CD14-positive monocyte (primary cell): ENCODE measurements at places on chromosomes 16 and 17. TPM values are rescaled to one million over a fixed set of nuclear protein-coding genes. Genes with fewer than 3 reads are reported as not detected.

PRSS8 gene
- polyA plus RNA-seq: not detected

TMEM88 gene
- 8.0 and 10.2 TPM in 2 replicates for polyA plus RNA-seq

DNA sequence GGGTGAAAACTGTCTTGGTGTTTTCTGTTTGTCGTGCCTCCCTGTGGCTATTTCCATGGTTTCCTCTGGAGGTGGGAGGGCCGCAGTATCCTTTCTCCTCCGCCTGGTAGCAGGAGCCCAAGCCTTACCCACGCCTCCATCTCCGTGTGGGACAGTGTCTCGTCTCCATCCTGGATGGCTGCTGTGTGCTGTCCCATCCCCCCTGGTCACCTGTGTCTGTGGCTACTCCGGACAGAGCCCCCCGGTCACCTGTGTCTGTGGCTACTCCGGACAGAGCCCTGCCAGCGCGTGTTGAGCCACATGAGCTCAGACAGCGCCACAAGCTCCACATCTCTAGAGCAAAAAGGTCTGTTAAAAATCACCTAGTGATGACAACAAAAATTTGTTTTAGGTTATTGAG lies 198.2 kb upstream of the CHMP6 start:
- no peak for DNase-seq
- H3K4me1 ChIP-seq: no peaks in the 10 kb centered on the region
- H3K27ac ChIP-seq: no peak overlapping the region
- no peaks in the 10 kb centered on the region for H3K27me3 ChIP-seq
- no peak overlapping the region for H3K4me3 ChIP-seq

DNA sequence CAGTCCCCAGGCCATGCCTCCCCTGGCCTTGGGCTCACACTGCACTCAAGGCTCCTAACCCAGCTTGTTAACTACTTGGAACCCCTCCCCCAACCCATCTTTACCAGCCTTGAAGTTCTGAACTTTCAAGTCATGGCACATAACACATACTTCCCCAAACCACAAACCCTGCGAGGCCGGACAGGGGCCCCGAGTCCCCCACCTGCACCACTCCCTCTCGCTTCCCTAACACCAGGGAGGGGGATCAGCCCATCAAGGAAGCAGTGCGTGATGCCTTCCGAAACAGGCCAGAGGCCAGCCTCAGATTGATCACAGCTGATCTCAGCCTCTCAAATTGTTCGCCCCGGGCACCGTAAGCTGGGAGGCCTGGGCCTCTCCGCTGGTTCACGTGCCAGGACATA lies 3.0 kb upstream of the NLRC3 start:
- peaks cover 32% of the 10 kb centered on the region for H3K36me3 ChIP-seq
- H3K4me3 ChIP-seq: no peak overlapping the region
- H3K27me3 ChIP-seq: peaks cover 31% of the 10 kb centered on the region
- H3K4me1 ChIP-seq: peaks cover 45% of the 10 kb centered on the region

GRCh38 chr17:46154151-46154816 lies 38.9 kb downstream of the KANSL1 start:
- peak; percentile 4 for DNase-seq
- no peak overlapping the region for H3K4me3 ChIP-seq
- no peaks in the 10 kb centered on the region for H3K27me3 ChIP-seq
- no peaks in the 10 kb centered on the region for H3K36me3 ChIP-seq

TMEM204 gene
- 0.09 and 0.41 TPM in 2 replicates for polyA plus RNA-seq

SLC38A8 gene
- not detected in 2 replicates for polyA plus RNA-seq

PRR35 gene
- polyA plus RNA-seq: 0.03 TPM in 1 of 2 replicates, not detected in the other

DNA sequence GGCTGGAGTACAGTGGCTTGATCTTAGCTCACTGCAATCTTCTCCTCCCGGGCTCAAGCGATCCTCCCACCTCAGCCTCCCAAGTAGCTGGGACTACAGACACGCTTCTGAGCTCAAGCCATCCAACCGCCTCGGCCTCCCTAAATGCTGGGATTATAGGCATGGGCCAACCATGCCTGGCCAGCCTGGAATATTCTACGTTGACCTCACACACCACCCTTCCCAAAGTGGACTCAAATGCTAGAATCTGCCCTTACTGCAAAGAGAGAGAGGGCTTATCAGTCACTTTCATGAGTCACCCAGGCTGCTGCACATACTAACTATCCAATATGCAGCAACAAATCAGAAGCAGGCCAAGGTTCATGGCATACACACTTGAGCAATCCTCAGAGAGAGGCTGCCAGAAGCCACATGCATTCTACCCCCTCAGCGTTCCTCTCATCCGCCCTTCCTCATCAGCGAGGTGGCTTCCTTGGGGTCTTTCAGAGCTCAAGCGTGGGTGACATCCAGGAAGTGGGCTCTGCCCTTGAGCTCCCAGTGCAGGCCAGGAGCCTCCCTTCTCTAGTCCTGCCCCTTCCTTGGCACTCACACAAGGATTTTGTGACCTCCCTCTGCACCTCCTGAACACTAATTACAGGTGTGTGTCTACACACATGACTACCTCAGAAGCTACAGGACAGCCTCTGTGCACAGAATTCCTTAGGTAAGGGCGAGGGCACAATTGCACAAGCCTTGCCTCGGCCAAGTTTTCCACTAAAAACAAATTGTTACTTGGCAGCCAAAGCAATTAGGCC lies 24.8 kb upstream of the SIAH1 start:
- H3K4me1 ChIP-seq: no peaks in the 10 kb centered on the region
- no peak overlapping the region for H3K27ac ChIP-seq
- peak; percentile 12 for DNase-seq
- H3K36me3 ChIP-seq: no peaks in the 10 kb centered on the region
- H3K27me3 ChIP-seq: no peaks in the 10 kb centered on the region

GRCh38 chr17:59783221-59784047 lies 76.0 kb downstream of the VMP1 start:
- H3K4me1 ChIP-seq: peaks cover 58% of the 10 kb centered on the region
- peaks cover 6% of the 10 kb centered on the region for H3K36me3 ChIP-seq
- no peak overlapping the region for H3K4me3 ChIP-seq
- H3K27me3 ChIP-seq: no peaks in the 10 kb centered on the region
- H3K27ac ChIP-seq: peak overlapping the region; percentile 4

DNA sequence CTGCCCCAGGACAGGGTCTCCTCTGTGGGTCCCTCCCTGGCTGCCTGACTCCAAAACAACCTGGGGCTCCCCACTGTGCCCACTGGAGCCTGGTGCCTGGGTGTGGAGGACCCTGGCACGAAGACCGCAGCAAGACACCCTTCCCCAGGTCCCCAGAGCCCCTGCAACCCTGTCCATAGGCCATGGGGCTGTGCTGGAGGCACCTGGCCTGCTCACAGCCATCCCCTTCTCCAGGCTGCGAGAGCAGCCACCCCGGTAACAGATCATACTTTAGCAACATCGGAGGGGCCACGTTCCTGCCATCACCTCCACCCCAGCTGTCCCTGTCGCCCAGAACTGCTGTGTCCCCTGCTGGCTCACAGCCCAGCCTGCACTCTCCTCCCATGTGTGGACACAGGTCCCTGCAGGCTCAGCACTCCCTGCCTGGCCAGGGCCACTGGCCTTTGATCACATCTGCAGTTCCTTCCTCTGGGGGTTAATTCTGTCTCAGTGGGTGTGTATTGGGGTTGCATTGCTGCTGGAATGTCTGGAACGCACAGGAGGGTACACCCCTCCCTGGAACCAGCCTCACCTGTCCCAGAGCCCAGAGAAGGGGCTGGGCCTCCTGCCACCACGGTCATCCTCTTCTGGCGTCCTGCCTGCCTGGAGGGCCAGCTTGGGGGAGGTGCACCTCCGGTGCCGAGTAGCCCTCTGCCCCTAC lies 12.2 kb downstream of the PPL start:
- no peak overlapping the region for H3K27ac ChIP-seq
- no peaks in the 10 kb centered on the region for H3K36me3 ChIP-seq
- no peaks in the 10 kb centered on the region for H3K27me3 ChIP-seq

- DNase-seq: no peak
- no peak overlapping the region for H3K27ac ChIP-seq
- H3K27me3 ChIP-seq: no peaks in the 10 kb centered on the region
- H3K4me3 ChIP-seq: no peak overlapping the region
- H3K4me1 ChIP-seq: no peaks in the 10 kb centered on the region
- no peaks in the 10 kb centered on the region for H3K36me3 ChIP-seq
Observed at GRCh38 chr16:5379954-5380353, 282.4 kb upstream of the EEF2KMT start.

DNA sequence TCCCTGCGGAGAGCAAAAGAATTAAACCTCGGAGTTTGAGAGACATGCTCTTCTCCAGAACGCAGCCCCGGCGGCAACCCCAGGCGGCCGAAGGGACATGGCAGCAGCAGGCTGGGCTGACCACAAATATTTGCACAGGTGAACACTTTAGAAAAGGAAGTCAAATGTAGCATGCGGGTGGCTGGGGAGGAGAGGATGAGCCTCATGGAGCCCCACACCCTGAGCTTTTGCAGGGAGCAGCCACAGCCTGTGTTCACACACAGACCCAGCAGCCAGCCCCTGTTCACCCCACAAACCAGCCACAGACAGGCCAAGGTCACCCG lies 17.8 kb downstream of the HS3ST6 start:
- no peaks in the 10 kb centered on the region for H3K4me1 ChIP-seq
- no peaks in the 10 kb centered on the region for H3K36me3 ChIP-seq
- H3K27me3 ChIP-seq: peaks cover 6% of the 10 kb centered on the region
- H3K4me3 ChIP-seq: no peak overlapping the region
- no peak for DNase-seq
- H3K27ac ChIP-seq: no peak overlapping the region

GRCh38 chr17:47615766-47616424 lies 33.8 kb upstream of the KPNB1 start:
- no peak overlapping the region for H3K27ac ChIP-seq
- no peaks in the 10 kb centered on the region for H3K27me3 ChIP-seq
- no peak overlapping the region for H3K4me3 ChIP-seq

GRCh38 chr17:17712268-17712924 lies 31.1 kb downstream of the RAI1 start:
- peak overlapping the region; percentile 48 for H3K27ac ChIP-seq
- H3K27me3 ChIP-seq: no peaks in the 10 kb centered on the region
- H3K4me1 ChIP-seq: peaks cover 21% of the 10 kb centered on the region
- no peak overlapping the region for H3K4me3 ChIP-seq
- no peaks in the 10 kb centered on the region for H3K36me3 ChIP-seq

DNA sequence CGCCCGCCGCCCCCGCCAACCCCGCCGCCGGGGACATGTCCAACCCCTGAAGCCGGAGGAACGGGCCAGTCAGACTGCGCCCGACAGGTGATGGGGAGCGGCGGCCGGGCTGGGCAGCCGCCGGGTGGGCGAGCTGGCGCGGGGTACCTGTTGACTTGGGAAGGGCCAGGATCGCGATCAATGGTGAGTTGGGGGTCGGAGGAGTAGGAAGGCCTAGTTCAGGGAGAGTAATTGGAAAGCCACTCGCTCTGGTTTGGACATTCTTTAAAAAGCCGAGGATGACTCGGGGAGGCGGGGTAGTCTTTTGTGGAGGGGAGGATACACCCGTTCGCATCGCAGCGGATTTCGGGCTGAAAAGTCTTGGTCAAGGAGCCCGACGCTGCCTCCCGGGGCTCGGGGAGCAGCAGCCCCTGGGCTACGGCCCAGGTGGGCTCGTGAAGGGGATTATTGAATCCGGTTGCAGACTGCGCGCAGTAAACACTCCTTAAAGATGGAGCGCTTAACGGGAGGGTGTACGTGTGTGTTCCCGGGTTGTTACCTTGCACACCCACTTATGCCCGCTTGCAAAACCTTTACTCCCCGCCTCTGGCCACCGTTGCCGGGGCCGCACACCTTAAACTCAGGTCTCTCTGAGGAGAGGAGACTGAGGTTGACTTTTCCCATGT lies 123.8 kb downstream of the GOSR1 start:
- H3K27ac ChIP-seq: peak overlapping the region; percentile 86
- H3K36me3 ChIP-seq: no peaks in the 10 kb centered on the region
- no peak for DNase-seq
- H3K4me3 ChIP-seq: peak overlapping the region; percentile 84
- H3K27me3 ChIP-seq: no peaks in the 10 kb centered on the region

DNA sequence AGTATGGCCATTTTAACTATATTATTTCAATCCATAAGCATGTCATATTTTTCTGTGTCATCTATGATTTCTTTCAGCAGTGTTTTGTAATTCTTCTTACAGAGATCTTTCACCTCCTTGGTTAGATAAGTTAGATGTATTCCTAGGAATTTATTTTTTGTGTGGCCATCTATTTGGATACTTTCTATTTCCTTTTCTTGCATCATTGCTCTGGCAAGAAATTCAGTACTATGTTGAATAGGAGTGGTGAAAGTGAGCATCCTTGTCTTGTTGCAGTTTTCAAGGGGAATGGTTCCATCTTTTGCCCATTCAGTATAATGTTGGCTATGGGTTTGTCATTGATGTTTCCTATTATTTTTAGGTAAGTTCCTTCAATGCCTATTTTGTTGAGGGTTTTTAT lies 15.1 kb upstream of the ABCA9 start:
- no peak overlapping the region for H3K27ac ChIP-seq
- no peaks in the 10 kb centered on the region for H3K36me3 ChIP-seq
- DNase-seq: no peak
- no peak overlapping the region for H3K4me3 ChIP-seq
- peaks cover 5% of the 10 kb centered on the region for H3K4me1 ChIP-seq

GRCh38 chr16:58733248-58733670 lies 857 bp downstream of the GOT2 start:
- H3K27ac ChIP-seq: peak overlapping the region; percentile 74
- no peaks in the 10 kb centered on the region for H3K36me3 ChIP-seq
- H3K4me1 ChIP-seq: peaks cover 8% of the 10 kb centered on the region
- no peak for DNase-seq
- peak overlapping the region; percentile 83 for H3K4me3 ChIP-seq
- no peaks in the 10 kb centered on the region for H3K27me3 ChIP-seq

DNA sequence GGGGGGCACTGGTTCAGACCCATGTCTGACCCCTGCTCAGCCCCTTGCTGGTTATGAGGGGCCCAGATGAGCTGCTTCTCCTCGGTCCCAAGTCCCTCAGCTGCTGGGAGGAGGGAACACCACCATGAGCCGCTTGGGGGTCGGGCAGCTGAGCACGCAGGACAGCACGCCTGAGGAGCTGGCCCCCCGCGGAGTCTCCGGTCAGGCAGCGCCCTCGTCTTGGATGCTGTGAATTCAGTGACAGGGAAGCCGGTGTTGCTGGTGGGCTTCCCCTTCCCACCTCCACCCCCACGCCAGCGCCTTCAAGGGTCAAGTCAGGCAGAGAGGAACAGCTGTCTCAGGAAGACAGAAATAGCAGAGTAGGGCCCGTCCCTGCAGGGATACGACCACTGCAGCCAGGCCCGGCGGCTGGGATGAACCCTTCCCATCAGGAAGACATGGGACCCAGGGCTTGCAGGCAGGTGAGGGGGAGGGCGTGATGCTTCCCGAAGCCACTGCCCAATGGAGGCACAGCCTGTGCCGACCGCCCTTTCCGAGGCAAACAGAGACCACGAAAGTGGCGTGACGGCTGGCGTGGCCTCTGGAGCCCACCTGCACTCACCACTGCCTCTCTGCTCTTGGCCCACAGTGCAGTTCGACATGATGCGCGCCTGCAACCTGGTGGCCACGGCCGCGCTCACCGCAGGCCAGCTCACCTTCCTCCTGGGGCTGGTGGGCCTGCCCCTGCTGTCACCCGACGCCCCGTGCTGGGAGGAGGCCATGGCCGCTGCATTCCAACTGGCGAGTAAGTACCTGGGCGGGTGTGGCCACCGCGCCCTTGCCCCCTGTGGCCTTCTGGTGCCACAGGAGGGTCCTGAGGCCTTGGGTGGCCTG lies 8.1 kb downstream of the TMEM204 start:
- DNase-seq: no peak
- peaks cover 44% of the 10 kb centered on the region for H3K4me1 ChIP-seq
- no peaks in the 10 kb centered on the region for H3K27me3 ChIP-seq
- H3K4me3 ChIP-seq: no peak overlapping the region
- no peak overlapping the region for H3K27ac ChIP-seq

GRCh38 chr17:58271216-58271931 lies 9.4 kb downstream of the MPO start:
- DNase-seq: no peak
- H3K27ac ChIP-seq: no peak overlapping the region
- H3K36me3 ChIP-seq: no peaks in the 10 kb centered on the region
- H3K4me3 ChIP-seq: no peak overlapping the region
- peaks cover 67% of the 10 kb centered on the region for H3K4me1 ChIP-seq

PRCD gene
- polyA plus RNA-seq: not detected

AGRP gene
- 0.32 TPM for polyA plus RNA-seq
